ENCODE measurements at places on chromosomes 7 and 10.

GRCh38 chr10:12490963-12491362, 141.6 kb downstream of the CAMK1D start:
- no peak for DNase-seq

DNA sequence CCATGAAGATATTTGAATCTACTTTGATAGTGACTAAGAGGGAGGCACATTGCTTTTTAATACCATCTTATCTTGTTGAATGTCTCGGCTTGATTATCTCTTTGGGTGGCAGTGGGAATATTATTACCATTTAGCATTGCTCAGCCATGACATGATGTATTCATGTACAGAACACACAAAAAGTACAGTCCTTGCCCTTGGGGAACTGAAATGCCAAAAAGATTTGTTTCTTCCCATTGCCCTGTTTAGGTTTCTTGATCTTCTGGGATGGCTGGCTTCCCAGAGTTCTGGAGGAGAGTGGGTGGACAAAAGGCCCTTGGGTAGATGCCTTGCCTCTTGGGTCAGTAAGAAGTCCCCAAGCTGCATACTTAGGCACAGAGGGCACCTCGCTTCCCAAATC, 23.8 kb downstream of the SUFU start:
- DNase-seq, result no peak

- DNase-seq, result no peak
These were observed 518.8 kb downstream of the CNTNAP2 start for GRCh38 chr7:146635205-146636032.

DNA sequence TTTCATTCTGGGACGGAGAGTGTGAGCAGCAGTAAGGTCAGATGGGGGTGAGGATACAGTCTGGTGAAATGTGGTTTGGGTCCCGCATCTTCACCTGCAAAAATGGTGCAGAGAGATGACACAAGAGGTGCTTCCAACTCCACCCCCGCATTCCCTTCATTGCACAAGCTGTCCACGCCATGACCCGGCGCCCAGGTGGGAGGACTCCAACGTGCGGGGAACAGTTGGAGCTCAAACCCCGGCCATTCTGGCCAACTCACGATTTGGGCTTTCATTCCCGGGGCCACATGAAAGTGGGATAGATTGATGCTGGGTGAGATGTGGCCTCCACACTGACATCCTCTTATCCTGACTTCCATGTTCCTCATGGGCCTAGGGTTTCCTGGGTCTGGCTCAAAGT, 34.6 kb upstream of the ZNF273 start:
- DNase-seq, result no peak

- no peak for DNase-seq
These were observed 10.6 kb upstream of the OR2A2 start for GRCh38 chr7:144098776-144099175.

DNA sequence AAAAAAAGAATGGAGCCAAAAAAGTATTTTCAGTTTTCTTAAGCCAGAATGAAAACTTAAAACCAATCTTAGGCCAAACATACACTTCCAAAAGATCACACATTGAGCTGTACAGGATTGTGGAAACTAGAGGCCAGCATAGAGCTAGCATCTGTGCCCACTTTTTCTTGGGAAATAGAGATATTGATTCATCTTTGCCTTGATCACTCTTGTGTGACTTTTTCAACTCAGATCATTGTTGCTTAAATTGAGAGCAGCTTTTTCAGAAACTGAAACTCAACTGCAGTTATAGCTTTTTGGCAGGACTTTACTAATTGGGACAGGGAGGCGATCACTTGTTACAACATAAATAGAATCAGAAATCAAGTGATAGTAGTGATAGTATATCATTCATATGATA, 132.2 kb downstream of the PRKG1 start:
- DNase-seq, result no peak

- DNase-seq, result no peak
These were observed 31.7 kb downstream of the CHST12 start for GRCh38 chr7:2435146-2435545.

DNA sequence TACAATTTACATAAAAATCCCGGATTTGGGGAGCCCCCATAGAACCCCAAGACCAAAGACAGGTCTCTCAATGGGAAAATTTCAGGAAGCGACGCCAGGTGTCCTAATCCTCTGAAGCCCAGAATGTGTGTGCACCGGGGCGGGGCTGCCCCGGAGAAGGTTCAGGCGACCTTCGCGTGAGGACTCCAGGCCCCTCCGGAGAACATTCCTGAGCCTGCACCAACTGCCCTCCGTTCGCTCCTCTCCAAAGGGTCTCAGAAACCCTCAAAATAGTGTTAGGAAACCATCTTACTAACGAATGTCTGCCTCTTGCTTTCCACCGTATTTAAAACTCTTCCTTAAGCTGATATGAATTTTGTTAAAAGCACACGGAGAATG, 78.5 kb upstream of the INSIG1 start:
- DNase-seq, result no peak

- no peak for DNase-seq
These were observed 541.5 kb upstream of the C7orf33 start for GRCh38 chr7:148049068-148049467.

Measured in H54 (cell line).